Lung (tissue), 17 donors: ENCODE measurements at places on chromosomes 3 and 15. TPM values are rescaled to one million over a fixed set of nuclear protein-coding genes. Genes with fewer than 3 reads are reported as not detected.

Gene RAD51
- total RNA-seq: 2.2 TPM

Gene FGF7
- 32.2 TPM for total RNA-seq

Gene VIPR1
- 77.0 TPM for total RNA-seq

Gene HTR3E
- total RNA-seq: not detected

Gene CCDC13
- total RNA-seq: 4.4 TPM
